ENCODE measurements at places on chromosomes 2 and 18. TPM values are rescaled to one million over a fixed set of nuclear protein-coding genes. Genes with fewer than 3 reads are reported as not detected.

GRCh38 chr18:37467002-37467662 lies 98.5 kb downstream of the CELF4 start:
- DNase-seq = no peak

DNA sequence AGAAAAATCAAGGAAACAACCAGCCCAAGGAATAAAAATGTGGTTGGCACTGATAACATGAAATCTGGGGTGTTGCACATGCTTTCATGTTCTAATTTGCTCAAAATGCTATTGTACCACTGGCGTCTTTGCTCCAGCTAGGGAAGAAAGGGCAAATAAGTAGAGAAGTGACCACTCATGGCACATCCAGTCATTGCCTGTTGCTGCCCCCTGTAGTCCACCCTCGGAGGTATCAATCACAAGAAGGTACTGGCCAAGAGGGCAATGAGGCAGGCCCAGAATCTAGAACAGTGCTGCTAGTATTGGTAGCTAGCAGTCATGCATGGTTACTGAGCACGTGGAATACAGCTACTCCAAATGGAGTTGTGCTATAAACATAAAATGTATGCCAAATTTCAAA lies 213.4 kb downstream of the CDCA7 start:
- peak; percentile 46 for DNase-seq

DNA sequence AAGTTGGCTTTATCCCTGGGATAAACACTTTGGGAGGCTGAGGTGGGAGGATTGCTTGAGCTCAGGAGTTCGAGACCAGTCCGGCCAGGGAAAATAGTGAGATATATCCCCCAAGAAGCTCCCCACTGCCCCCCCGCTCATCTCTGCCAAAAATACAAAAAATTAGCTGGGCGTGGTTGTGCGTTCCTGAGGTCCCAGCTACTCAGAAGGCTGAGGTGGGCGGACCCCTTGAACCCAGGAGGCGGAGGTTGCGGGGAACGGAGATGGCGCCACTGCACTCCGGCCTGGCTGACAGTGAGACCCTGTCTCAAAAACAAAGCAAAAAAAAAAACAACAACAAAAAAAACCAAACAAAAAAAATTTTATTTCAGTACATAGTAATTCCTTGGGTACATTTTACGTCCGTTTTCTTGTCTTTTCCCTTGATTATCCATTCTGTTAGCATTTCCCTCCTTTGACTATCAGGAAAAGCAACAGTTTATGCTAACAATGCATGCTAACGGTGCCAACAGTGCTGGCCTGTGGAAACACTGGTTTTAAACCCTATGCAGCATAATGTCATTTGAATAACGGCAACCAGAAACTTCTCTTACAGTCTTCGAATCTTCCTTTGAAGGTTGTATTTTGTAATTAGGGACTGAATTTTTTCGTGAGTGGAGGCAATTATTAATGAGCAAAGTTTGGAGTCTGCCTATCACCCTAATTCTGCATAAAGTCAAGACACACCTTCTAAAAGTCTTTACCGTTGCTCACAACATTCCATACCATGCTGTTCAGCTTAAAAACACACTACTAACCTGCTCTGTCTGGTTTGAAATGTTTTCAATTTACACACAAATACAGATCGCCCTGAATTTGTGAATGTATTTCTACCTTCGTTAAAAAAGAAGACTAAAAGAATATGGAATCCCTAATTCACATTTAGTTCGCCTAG lies 721 bp upstream of the MIB1 start:
- peak; percentile 90 for DNase-seq

DNA sequence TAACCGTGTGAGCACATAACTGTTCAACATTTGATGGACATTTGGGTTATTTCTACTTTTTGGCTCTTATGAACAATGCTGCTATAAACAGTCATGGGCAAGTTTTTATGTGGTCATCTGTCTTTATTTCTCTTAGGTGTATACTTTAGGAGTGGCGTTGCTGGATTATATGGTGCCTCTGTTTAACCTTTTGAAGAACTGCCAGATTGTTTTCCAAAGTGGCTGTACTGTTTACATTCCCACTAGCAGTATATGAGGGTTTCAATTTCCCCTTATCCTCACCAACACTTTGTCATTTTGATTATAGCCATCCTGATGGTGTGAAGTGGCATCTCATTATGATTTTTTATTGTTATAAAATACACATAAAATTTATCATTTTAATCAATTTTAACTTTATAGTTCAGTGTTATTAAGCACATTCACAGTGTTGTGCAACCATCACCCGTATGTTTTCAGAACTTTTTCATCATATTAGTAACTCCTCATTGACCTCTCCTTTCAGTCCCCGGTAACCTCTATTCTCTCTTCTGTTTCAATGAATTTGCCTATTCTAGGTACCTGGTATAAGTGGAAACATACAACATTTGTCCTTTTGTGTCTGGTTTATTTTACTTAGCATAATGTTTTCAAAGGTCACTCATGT lies 55.4 kb downstream of the EML4 start:
- no peak for DNase-seq

ERBB4 gene
- not detected for total RNA-seq

DNA sequence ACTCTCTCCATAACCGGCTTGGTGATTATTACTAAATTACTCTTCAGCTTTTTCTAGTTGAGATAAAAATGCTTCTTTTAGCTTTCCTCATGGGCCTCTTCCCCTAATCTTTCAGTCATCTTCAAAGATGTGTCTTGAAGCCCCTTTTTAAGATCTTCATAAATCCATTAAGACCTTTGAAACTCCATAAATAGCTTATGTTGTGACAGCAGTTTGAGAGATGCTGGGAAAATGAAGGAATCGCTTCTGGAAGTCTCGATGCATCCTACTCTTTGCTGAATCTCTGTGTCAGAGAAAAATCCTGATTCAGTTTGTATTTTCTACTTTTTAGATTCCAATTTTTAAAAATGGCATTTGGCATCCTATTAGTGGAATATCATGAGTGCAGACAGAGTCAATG lies 13.0 kb downstream of the SCYGR4 start:
- DNase-seq = no peak

DNA sequence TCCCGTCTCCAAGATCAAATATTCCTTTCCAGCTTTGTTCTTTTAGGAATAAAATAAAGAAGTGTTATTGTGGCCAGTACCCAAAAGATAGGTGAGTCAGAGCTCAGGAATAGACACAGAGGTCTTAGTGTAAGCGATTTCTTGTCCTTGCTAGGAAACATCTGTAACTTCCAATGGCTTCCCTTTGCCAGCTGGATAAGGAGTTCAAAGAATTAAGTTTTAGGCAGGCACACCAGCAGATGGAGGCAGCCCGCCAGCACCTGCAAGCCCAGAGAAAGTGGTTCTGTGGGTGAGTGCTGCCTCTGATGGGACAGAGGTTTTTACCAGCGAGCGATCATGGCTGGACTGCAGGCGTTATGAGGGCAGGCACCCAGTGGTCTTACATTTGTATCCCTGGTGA lies 125.4 kb downstream of the MGAT5 start:
- no peak for DNase-seq

- DNase-seq = no peak
Measured at GRCh38 chr2:161324876-161325275, 16.7 kb downstream of the PSMD14 start.

AMER3 gene
- total RNA-seq = not detected

DNA sequence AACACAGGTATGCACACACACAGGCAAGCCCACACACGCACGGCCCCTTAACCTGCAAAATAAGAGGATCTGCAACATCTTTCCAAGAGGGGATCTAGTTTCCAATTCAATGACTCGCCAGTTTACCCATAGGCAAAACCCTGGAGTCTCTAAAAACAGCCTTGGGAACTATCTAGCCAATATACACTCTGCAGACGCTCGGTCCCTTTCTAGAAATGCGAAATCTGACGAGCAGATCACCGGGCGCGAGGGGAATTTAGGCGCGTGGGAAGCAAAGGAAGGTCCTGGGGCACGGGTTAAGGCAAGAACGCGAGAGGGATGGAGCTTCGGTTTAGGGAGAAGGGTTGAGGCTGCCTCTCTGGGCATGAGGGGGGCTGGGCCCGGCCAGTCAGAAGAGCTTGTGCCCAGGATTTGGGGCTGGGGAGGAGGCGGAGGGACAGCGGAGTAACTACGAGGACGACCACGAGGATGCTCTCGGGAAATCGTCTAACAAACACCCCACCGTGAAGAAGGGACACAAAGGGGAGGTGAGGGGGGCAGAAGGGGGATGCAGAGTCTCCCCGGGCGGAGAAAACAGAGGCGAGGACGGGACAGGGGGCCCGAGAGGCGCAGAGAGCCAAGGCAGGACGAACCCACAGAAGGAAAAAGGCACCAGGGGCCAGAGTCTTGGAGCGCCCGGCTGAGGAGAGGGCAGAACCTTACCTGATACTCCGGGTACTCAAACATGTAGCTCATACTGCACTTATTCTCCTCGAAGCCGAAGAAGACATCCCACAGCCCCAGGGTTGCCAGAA lies 542 bp downstream of the PGAP1 start:
- peak; percentile 5 for DNase-seq

DNA sequence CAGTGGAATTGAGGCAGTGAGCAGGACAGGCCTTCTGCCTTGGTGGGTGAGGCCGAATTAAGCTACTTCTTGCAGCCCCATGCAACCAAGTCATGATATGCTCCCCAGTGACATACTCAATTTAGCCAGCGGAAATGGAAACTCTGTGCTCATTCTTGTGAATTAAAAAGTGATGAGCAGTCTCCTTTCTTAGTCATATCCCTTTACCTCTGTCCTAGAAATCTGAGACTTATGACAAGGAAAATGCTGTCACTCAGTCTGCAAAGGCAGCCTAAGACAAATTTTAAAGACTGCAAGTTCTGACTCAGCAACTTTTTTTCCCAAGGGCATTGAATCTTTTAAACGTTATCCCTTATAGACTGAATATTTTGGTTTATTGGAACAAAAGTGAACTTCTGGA lies 218.2 kb downstream of the SH3BP4 start:
- DNase-seq = no peak

FBLN7 gene
- not detected for total RNA-seq

IGFBP2 gene
- 0.93 TPM for total RNA-seq

DNA sequence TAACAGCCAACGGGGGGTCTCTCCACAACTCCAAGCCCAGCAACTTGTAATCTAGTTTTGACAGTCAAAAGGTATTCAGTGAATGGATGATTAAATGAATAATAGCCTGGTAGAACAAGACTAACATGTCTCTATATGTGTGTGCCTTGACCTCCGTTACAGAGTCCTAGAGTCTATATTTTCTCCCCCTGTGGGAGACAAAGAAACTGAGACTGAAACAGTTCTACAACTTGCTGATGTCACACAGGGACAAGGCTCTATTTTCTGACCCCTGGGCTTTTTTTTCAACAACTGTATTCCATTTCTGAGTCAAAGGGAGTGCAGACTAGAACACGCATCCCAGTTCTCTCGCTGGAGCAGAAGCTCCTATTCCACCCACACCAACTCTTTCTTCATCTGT lies 223.6 kb upstream of the AGAP1 start:
- no peak for DNase-seq

GRCh38 chr2:62627667-62628066 lies 77.8 kb upstream of the EHBP1 start:
- DNase-seq = no peak

RGPD3 gene
- not detected for total RNA-seq

GRCh38 chr2:239671916-239672849 lies 271.4 kb upstream of the HDAC4 start:
- DNase-seq = no peak

- DNase-seq = no peak
Measured at GRCh38 chr2:64404002-64404731, 49.8 kb upstream of the LGALSL start.

- DNase-seq = peak; percentile 35
Measured at GRCh38 chr2:126657148-126657635, 1.2 kb downstream of the GYPC start.

SERPINB11 gene
- total RNA-seq = not detected

GRCh38 chr2:157024129-157024528 lies 233.4 kb upstream of the GALNT5 start:
- DNase-seq = no peak

DNA sequence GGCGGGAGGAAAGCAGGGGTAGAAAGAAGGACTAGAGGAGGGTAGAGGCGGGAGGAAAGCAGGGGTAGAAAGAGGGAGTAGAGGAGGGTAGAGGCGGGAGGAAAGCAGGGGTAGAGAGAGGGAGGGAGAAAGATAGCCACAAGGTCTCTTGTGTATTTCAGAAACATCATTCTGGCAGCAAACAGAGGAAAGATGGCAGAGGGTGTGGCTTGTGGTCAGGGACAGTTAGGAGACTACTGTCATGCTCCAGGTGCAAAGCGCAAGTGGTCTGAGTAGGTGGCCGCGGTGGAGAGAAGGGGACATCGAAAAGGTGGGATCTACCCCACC lies 82.4 kb upstream of the TAF1B start:
- peak; percentile 41 for DNase-seq

DNA sequence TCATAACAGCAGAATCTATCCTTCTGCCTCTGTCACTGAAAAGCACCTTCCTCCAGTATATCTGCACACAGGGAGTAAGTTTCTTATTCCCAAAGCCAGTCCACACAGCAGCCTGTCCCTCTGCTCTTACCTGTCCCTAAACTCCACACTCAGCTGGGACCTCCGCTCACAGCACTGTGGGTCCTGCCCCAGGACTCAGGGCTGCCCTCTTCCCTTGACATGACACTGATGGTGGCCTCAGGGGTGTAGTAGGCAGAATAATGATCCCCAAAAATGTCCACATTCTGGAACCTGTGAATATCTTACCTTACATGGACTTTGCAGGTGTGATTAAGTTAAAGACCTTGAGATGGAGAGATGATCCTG lies 39.7 kb upstream of the EML4 start:
- DNase-seq = no peak

- DNase-seq = no peak
Measured at GRCh38 chr2:29245742-29246382, 130.6 kb downstream of the CLIP4 start.

GRCh38 chr2:162328424-162329157 lies 10.1 kb upstream of the IFIH1 start:
- DNase-seq = no peak

- no peak for DNase-seq
Measured at GRCh38 chr18:49597157-49597931, 35.5 kb downstream of the LIPG start.

GRCh38 chr2:673615-674320 lies 3.4 kb downstream of the TMEM18 start:
- no peak for DNase-seq

GRCh38 chr2:39689272-39689841 lies 23.6 kb downstream of the TMEM178A start:
- no peak for DNase-seq

CPS1 gene
- 6.0 TPM for total RNA-seq

DNA sequence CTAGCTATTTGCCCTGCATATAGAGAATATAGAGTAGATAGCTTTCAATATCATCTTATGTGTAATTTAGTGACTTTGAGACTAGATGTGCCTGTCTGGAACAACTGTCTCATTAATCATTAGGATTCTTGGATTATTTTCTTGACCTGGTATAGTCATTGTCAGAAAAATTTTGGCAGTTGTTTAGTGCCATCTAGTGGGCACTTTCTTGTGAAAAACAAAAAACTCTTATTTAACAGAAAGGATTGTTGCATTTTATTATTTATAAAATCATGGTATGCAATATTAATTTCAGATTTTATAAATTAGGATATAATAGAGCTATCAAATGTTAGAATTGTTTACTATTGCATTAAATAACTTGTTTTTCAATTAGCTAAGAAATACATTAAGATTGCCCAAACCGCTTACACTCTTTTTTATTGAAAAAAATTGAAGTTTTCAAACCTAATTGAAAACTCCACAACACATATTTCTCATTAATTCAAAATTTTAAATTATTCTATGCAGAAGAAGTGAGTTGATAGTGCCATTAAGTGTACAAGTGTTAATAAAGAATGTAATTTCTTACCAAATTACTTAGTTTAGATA lies 80.3 kb downstream of the DYNAP start:
- peak; percentile 16 for DNase-seq

Measured in K562 (cell line).